ENCODE measurements at places on chromosomes 11 and 22.

- peak; percentile 84 for DNase-seq
Observed at GRCh38 chr11:9535189-9535781, 38.2 kb upstream of the WEE1 start.

- DNase-seq, result no peak
Observed at GRCh38 chr11:103953797-103954486, 82.5 kb upstream of the DDI1 start.

DNA sequence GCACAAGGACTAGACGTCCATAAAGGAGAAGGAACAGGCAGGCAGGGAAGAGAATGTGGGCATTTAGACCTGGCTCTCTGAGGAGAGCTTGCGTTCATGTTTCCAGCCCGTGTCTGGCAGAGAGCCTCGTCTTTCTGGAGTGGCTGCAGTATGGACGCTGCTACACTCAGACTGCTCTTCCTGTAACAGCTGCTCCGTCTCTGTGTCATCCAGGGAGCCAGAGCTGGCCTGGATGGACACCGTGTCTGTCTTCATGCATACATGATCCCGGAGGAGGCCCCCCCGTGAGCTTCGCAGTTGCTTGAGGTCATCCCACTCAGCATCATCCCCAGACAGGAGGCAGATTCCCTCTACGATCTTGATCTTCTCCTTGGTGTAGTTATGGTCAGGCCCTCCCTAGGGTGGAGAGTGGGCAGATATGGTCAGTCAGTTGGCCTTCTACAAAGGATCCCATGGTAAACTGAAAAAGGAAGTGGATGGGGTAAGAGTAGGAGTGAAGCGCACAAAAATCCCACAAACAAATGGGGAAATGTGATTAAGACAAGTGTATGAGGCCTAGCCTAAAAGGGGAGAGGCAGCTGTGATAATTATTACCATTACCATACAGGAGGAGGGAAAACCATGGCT, 13.0 kb upstream of the CKAP5 start:
- no peak for DNase-seq

- DNase-seq, result no peak
Observed at GRCh38 chr11:128596250-128596649, 8.9 kb upstream of the ETS1 start.

GRCh38 chr22:38608992-38609750, 39.2 kb upstream of the DMC1 start:
- no peak for DNase-seq

GRCh38 chr11:45414088-45414487, 127.9 kb upstream of the SYT13 start:
- DNase-seq, result no peak

GRCh38 chr11:121437018-121437685, 15.0 kb upstream of the SORL1 start:
- DNase-seq, result no peak

- DNase-seq, result no peak
Observed at GRCh38 chr11:2824851-2825250, 60.7 kb downstream of the CDKN1C start.

DNA sequence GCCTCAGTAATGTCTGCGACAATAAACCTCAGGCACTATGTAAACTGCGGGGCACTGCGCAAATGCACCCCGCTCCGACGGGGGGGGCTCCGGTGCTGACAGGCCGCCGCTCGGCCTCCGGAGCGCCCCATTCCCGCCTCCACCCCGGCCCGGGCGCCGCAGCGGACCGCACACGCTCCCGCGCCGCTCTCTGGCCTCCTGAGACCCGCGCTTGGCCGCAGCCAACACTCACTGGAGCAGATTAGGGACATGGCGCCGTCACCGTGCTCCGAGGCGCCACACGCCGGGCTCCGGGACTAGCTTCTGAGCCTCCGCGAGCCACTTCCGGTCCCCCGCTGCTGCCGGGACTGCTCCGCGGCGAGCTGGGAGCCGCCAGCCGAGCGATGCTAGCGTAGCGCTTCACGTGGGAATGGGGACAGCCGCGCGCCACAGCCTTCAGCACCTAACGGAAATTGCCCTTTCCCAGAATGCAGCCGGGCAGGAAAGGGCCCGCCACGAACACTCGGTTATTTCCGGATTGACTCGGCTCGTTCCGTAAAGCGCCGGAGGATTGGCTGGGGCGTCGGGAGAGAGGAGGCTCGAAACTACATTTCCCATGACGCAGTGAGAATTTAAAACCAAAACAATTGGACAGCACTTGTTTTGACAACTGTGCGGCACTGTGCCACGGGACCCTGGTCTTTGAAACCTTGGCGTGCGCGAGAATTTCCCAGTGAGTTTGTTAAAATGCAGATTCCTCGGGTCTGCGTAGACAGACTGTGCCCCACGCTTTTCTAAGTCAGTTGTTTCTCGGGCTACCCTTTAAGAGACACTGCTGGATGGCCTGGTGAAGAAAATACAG, at the start of gene PRPF19:
Gene PRPF19, minus strand, starts transcription at position 454 of the 841 bp plus-strand sequence. Its CDS starts 203 bp downstream, at position 251.
- DNase-seq, result peak; percentile 99

DNA sequence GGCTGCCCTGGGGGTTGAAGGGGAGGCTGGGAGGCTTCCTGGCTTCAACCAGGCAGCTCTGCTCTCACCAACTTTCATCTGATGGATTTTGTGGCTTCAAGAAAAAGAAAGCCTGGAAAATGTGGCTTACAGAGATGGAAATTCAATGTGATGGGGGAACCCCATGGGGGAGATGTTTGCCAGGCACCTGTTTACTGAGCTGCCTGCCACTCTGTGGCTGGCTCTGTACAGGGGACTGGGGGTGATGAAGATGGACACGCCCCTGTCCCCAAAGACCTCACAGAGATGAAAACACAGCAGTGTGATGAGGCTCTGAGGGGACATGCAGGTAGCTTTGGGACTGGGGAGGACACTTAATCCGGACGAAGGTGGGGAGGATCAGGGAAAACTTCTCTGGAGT, 10.1 kb downstream of the TMEM258 start:
- DNase-seq, result no peak

GRCh38 chr11:47340010-47340409, 12.5 kb downstream of the MYBPC3 start:
- DNase-seq, result no peak

DNA sequence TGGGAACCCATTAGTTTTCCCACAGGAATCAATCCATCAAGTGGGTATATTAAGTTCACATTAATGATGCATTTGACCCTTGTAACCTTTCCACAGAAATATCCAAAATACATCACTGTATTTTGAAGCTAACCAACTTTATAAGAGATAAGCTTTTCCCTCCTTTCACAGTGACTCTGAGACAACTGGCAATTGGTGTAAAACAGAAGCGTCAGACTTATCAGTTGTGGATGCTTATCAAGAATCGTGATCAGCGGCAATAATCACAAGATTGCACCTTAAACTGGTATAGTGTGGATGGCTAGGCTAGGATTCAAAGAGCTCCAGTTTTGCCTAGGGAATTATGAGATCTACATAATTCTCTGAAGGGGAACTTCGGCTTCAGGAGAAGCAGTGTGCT, 73.1 kb downstream of the USP35 start:
- no peak for DNase-seq

DNA sequence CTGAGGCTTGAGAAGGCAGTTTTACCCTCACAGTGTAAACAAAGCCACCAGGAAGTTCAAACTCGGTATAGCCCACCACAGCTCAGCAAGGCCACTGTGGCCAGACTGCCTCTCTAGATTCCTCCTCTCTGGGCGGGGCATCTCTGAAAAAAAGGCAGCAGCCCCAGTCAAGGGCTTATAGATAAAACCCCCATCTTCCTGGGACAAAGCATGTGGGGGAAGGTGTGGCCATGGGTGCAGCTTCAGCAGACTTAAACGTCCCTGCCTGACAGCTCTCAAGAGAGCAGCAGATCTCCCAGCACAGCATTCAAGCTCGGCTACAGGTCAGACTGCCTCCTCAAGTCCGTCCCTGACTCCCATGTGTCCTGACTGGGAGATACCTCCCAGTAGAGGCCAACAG, 69.7 kb downstream of the TTC28 start:
- DNase-seq, result no peak

- DNase-seq, result no peak
Observed at GRCh38 chr11:93073026-93073425, 103.6 kb downstream of the MTNR1B start.

GRCh38 chr11:132050577-132051165, 680.3 kb downstream of the NTM start:
- DNase-seq, result no peak

DNA sequence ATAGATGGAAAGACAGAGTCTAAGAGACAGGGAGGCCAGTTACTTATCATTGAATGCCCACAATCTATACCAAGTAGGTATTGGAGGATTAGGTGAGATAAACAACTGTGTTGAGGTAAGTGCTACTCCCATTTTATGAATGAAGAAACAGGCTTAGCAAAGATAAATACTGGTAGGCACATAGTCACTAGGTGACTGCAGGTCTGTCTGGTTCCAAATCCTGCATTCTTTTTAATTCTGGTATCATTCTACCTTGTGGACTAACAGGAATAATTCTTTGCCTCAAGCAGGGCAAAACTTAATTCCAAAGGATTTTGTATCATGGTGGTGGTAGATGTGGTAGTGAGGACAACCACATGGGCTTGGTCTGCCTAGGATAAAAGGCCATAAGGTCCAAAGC, 28.4 kb downstream of the RNF169 start:
- DNase-seq, result no peak

DNA sequence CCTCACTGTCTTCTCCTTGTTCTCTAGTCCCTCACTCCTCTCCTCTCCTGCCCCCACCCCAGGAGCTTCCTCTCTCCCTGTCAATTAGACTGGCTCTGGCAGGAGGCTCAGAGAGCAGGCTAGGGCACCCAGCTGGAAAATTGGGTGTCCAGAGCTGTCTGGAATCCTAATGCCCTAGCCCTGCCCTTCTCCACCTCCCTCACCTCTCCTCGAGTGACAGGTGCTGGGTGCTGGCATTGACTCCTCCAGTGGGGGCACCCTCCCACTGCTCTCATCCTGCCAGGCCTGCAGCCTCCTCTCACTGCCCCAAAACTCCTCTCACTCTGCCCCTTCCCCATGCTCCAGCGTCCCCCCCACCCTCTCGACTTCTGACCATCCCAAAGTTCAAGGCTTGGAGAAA, 68.9 kb downstream of the CYTH4 start:
- DNase-seq, result no peak

DNA sequence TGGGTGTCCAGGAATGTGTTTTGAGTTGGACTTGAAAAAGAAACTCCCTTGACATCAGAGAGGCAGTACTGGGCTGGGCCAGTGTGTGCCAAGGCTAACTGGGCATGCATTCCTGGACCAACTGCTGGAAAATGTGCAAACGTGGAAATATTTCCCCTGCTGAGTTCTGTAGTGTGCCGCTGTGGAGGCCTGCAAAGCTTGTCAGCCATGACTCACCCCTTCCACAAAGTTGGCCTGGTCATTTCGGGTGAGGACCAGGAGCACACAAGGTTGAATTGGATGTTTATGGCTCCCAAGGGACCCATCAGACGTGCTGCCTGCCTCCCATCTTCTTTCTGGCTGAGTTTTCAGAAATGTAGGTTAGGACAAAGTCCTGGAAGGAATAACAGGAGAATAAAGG, 513.1 kb downstream of the MIAT start:
- DNase-seq, result no peak

DNA sequence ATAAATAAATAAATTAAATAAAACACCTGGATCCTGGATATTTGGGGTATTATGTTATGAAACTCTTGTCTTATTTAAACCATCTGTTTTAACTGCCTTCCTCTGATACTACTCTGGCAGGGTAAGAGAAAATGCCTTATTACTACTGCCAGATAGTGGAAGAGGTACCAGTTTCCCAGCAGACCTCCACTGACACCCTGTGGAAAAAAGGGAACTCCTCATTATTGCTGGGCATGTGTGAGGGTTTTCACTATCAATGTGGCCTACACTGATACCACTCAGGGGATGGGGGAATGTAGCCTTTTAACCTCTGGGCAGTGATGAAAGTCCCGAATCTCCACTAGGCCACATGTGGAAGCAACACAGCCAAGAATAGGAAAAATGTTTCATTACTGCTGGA, 121.0 kb downstream of the LUZP2 start:
- DNase-seq, result no peak

GRCh38 chr22:48031589-48031988, 1269.1 kb downstream of the TBC1D22A start:
- no peak for DNase-seq

GRCh38 chr11:2728663-2729332, 29.0 kb upstream of the KCNQ1OT1 start:
- no peak for DNase-seq

DNA sequence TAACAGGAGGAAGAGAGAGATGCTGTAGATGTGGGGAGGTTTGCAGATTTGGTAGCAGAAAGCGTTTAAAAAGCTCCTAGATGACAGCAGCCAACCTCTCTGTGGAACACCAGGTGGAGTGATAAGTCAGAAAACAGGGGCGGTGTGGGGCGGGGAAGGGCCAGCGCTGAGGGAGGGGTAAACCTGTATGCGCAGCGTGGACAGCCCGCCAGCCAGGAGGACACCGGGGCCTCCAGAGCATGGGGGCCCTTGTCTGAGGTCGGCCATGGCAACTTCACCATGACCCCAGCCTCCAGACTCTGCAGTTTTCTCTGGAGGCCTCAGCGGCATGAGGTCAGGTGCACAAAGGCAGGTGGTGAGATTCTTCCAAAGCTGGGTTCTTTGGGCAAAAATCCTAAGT, 423.7 kb downstream of the BRD1 start:
- DNase-seq, result no peak

- no peak for DNase-seq
Observed at GRCh38 chr11:128579798-128580504, 7.4 kb downstream of the ETS1 start.

DNA sequence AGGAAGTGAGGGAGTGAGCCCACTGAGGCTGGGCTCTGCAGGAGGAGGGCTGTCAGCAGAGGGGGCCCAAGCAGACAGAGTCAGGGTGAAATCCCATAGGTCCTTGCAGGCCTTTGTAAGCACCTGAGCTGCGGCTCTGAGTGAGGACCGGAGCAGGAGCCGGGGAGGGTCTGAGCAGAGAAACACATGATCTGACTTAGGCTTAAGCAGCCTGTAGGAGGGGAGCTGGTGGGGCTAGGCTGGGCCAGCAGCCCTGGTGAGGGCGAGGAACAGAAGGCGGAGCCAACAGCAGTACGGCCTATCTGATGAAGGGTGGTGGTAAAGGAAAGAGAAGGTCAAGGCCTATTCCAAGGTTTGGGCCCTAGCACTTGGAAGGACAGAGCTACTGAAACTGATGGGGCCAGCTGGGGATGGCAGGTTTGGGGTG, 26.9 kb upstream of the CBX7 start:
- no peak for DNase-seq

GRCh38 chr11:811446-812245, 1.9 kb downstream of the RPLP2 start:
- no peak for DNase-seq
